Neural crest cell (in vitro differentiated cells): ENCODE measurements at places on chromosomes 11 and 22. TPM values are rescaled to one million over a fixed set of nuclear protein-coding genes. Genes with fewer than 3 reads are reported as not detected.

- H3K4me3 ChIP-seq = no peak overlapping the region
- H3K27me3 ChIP-seq = no peaks in the 10 kb centered on the region
- H3K4me1 ChIP-seq = no peaks in the 10 kb centered on the region
Observed at GRCh38 chr11:117251506-117251905, 19.0 kb downstream of the RNF214 start.

GRCh38 chr22:24049211-24049610 lies 38.1 kb downstream of the CABIN1 start:
- no peak overlapping the region for H3K4me3 ChIP-seq
- H3K27me3 ChIP-seq = no peaks in the 10 kb centered on the region
- peaks cover 10% of the 10 kb centered on the region for H3K36me3 ChIP-seq
- no peak for DNase-seq

- H3K27me3 ChIP-seq = no peaks in the 10 kb centered on the region
- no peak overlapping the region for H3K27ac ChIP-seq
- H3K4me1 ChIP-seq = peaks cover 62% of the 10 kb centered on the region
- H3K36me3 ChIP-seq = peaks cover 13% of the 10 kb centered on the region
- DNase-seq = no peak
- H3K4me3 ChIP-seq = no peak overlapping the region
Observed at GRCh38 chr22:43000441-43001175, 14.3 kb downstream of the PACSIN2 start.

GRCh38 chr11:34938611-34939010 lies 22.2 kb downstream of the PDHX start:
- no peak overlapping the region for H3K4me3 ChIP-seq
- peaks cover 10% of the 10 kb centered on the region for H3K36me3 ChIP-seq
- H3K27ac ChIP-seq = no peak overlapping the region
- no peaks in the 10 kb centered on the region for H3K4me1 ChIP-seq
- DNase-seq = no peak

The IGHMBP2 gene
- 28.1 and 30.1 TPM in 2 replicates for total RNA-seq

The SF3A1 gene
- total RNA-seq = 252 and 265 TPM in 2 replicates

DNA sequence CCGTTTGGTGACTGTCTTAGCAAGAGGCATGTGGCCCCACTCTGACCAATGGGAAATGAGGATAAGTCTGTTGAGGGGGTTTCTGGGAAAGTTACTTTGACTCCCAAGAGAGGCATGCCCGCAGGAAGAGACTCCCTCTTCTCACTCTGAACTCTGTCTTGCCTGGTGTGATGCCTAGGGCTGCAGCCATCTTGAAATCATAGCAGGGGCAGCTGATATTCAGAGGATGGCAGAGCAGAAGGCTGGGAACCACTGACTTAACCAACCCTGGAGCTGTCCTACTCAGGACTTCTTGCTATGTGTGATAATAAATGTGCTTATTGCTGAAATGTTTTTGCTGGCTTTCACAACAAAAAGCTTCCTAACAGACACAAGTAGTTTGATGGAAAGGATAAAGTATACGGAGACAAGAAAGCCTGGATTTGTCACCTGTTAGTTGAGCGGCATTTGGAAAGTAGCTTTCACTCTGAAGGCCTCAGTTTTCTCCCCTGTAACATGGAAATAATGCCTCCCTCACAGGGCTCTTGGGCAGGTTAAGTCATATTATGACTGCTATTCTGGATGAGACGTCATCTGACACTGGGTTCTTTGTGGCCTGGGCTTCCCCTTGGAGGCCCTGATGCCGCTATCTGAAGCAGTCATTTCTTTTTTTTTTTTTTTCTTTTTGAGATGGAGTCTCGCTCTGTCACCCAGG lies 128.5 kb downstream of the CEP164 start:
- H3K36me3 ChIP-seq = peaks cover 9% of the 10 kb centered on the region
- no peak for DNase-seq
- no peaks in the 10 kb centered on the region for H3K27me3 ChIP-seq
- H3K4me1 ChIP-seq = no peaks in the 10 kb centered on the region

The POU2AF2 gene
- total RNA-seq = not detected in 2 replicates

GRCh38 chr11:13098616-13099289 lies 89.6 kb downstream of the RASSF10 start:
- H3K4me1 ChIP-seq = peaks cover 52% of the 10 kb centered on the region
- no peak for DNase-seq
- peak overlapping the region; percentile 47 for H3K4me3 ChIP-seq
- H3K27ac ChIP-seq = peak overlapping the region; percentile 80

The DBX1 gene
- total RNA-seq = 26.3 and 29.6 TPM in 2 replicates

The SLC1A2 gene
- total RNA-seq = 2.4 and 2.7 TPM in 2 replicates

DNA sequence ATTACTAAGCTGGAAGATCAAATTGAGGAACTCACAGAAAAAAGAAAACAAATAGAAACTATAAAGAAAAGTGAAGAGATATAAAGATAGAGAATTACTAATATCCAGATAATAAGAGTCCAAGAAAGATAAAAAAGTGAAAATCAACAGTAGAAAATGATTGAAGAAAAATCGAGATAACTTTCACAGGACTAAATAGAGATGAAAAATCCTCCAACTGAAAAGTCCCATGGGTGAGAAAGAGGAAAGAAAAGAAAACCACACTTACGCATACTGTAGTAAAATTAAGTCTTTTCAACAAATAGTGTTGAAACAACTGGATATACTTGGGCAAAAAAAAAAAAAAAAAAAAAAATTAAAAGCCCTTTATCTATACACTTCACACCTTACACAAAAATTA lies 60.0 kb downstream of the ENTHD1 start:
- peaks cover 58% of the 10 kb centered on the region for H3K27me3 ChIP-seq
- no peak overlapping the region for H3K27ac ChIP-seq
- no peaks in the 10 kb centered on the region for H3K36me3 ChIP-seq

DNA sequence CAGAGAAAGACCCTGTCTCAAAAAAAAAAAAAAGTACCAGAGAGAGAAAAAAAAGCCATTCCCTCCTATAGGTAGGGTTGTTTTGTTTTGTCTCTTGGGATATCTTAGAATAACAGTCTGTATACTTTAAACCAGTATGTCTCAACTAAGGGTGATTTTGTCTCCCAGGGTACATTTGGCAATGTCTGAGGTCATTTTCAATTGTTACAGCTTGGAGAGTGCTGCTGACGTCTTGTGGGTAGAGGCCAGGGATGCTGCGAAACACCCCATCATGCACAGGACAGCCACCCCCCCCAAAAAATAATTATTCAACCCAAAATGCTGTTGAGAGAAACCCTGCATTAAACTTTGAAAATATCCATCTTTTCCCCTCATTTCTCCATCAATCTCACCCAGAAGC lies 56.1 kb upstream of the CRTAM start:
- H3K27ac ChIP-seq = no peak overlapping the region
- H3K27me3 ChIP-seq = peaks cover 2% of the 10 kb centered on the region
- DNase-seq = no peak
- H3K4me1 ChIP-seq = peaks cover 12% of the 10 kb centered on the region
- no peaks in the 10 kb centered on the region for H3K36me3 ChIP-seq

GRCh38 chr22:39845529-39845928 lies 48.0 kb downstream of the ENTHD1 start:
- H3K36me3 ChIP-seq = no peaks in the 10 kb centered on the region
- no peak overlapping the region for H3K27ac ChIP-seq
- H3K4me3 ChIP-seq = no peak overlapping the region
- H3K27me3 ChIP-seq = peaks cover 27% of the 10 kb centered on the region

The ROM1 gene
- 0.23 and 0.75 TPM in 2 replicates for total RNA-seq

The APOBEC3B gene
- 12.3 and 14.5 TPM in 2 replicates for total RNA-seq

- H3K4me3 ChIP-seq = no peak overlapping the region
- H3K4me1 ChIP-seq = peaks cover 37% of the 10 kb centered on the region
- H3K36me3 ChIP-seq = no peaks in the 10 kb centered on the region
Observed at GRCh38 chr11:134536219-134536618, 124.2 kb upstream of the B3GAT1 start.

The TLCD5 gene
- 16.7 and 16.8 TPM in 2 replicates for total RNA-seq

DNA sequence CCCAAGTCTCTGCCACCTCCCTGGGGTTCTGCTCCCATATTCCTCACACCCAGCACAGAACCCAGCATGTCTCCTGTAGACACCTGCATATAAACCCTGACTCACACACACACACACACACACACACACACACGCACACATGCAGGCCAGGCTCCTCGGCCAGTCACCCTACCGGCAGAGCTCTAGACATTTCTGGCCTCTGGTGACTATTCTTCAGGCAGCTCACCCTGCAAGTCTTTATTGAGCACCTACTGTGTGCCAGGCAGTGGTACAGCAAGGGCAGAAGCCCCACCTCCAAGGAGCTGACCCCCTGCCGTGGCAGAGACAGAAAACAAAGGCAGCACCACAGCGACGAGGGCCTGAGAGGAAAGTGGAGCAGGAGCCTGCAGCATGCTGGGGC lies 50.3 kb downstream of the CDKN1C start:
- H3K4me3 ChIP-seq = no peak overlapping the region
- H3K4me1 ChIP-seq = peaks cover 43% of the 10 kb centered on the region
- H3K36me3 ChIP-seq = no peaks in the 10 kb centered on the region
- no peak for DNase-seq

DNA sequence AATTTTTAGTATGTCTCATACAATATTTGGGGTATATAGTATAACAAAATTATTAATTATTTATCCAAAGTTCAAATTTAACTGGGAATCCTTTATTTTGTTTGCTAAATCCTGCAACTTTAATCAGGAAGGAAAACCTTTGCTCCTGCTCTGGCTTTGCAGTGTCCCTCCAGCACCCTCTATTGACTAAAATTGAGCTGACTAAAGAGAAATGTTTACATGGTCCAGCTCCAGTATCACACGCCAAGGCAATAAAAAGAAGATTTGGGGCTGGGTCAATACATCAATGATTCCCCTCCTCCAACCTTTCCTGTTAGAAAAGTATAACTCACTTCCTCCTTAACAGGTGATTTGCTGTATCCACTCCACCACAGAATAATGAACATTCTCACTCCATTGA lies 153.0 kb upstream of the LRRC4C start:
- no peak overlapping the region for H3K27ac ChIP-seq
- H3K36me3 ChIP-seq = peaks cover 4% of the 10 kb centered on the region
- no peaks in the 10 kb centered on the region for H3K27me3 ChIP-seq
- no peak for DNase-seq
- H3K4me1 ChIP-seq = no peaks in the 10 kb centered on the region

The KRTAP5-1 gene
- not detected in 2 replicates for total RNA-seq

DNA sequence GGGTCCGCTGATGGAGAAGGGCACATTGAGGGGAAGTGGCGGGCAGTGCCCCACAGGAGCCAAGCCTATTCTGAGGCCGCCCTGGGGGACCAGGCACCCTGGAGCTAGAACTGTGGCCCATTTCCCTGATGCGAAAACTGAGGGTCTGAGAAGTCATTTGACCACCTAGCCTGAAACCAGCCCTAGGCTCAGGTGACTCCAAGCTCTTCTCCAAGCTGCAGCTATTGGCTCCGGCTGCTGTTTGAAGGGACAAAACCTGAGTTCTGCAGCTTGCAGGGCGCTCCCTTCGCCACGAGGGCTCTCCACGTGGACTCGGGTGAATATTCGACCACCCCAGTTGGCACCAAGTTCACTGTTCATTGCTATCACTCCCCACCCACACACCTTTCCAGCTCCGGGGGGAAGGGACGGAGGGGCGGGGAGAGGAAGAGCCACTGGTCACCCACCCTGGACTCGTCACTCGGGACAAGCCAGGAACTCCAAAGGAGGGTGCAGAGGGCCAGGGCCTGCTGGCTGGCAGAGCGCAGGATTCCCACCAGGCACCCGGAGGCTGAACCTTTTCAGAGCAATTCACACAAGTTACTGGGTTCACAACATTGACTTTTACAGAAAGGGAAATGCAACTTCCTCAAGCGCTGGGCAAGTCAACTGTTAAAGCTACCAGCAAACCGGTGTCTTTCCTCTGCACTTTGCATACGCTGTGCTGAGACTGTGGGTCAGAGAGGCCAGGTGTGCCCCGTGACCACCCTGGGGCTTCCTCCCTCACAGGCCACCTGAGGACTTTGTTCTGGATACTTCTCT lies 1.1 kb upstream of the RAC2 start:
- no peaks in the 10 kb centered on the region for H3K36me3 ChIP-seq
- H3K27me3 ChIP-seq = no peaks in the 10 kb centered on the region
- H3K4me3 ChIP-seq = no peak overlapping the region

DNA sequence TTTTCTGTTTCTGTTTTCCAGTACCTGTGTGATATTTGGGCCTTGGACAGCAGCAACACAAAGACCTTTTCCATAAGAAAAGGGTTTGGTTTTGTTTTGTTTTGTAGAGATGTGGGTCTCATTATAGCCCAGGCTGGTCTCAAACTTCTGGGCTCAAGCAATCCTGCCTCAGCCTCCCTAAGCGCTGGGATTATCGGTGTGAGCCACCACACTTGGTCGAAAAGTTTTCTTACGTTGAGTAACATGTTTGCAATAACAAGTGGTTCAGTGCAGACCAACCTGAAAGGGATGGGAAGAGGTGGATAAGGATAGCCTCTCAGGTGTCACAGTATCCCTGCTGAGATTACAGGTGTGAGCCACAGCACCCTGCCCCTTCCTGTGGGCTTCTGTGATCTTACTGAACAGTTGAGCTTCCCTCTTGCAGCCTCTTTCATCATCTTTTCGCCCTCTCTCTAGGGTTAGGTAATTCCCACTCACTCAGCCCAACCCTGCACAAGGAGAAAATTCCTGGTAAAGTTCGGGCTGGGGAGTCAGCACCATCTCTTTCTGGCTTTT lies 3.5 kb upstream of the MRPL48 start:
- peak overlapping the region; percentile 61 for H3K4me3 ChIP-seq
- H3K27ac ChIP-seq = no peak overlapping the region
- no peaks in the 10 kb centered on the region for H3K36me3 ChIP-seq
- H3K4me1 ChIP-seq = peaks cover 29% of the 10 kb centered on the region
- no peaks in the 10 kb centered on the region for H3K27me3 ChIP-seq
- DNase-seq = no peak

The MUC6 gene
- total RNA-seq = not detected in 2 replicates

The MPZL2 gene
- not detected in 2 replicates for total RNA-seq

DNA sequence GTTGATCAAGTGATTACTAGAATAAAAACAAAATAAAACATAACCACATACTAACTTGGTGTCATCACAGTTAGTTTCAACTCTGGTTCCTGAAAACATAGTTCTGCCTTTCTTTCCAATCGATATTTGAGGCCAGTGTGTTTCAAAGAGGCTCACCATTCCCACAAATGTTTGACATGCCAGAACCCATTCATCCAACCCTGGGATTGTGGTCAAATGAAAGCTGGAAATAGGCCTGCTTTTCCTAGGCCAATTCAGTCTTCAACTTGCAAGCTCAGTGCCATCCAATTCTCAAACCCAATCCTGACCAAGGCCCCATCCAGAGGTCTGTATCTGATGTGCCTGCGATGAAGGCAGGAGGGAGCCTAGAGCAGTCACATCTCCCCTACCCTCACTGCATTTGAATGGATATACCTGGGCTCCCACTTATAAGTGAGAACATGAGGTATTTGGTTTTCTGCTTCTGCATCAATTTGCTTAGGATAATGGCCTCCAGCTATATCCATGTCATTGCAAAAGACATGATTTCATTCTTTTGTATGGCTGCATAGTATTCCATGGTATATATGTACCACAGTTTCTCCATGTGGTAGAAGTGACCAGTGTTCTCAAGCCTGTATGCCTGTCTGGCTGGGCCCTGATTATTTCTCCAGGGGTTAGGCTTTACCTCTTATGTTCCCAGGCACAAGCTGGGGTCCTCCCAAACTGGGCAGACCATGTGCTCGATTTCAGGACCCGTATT lies 143.2 kb downstream of the SWAP70 start:
- H3K27ac ChIP-seq = no peak overlapping the region
- H3K4me1 ChIP-seq = peaks cover 11% of the 10 kb centered on the region
- no peak overlapping the region for H3K4me3 ChIP-seq
- DNase-seq = no peak
- H3K36me3 ChIP-seq = peaks cover 25% of the 10 kb centered on the region

The H19 gene
- total RNA-seq = 71.3 and 71.8 TPM in 2 replicates
